Tracheal epithelial cell (primary cell): ENCODE measurements at places on chromosomes 7 and 10. TPM values are rescaled to one million over a fixed set of nuclear protein-coding genes. Genes with fewer than 3 reads are reported as not detected.

The TMEM236 gene
- not detected in 2 replicates for total RNA-seq

The CALHM3 gene
- total RNA-seq, result not detected in 2 replicates

The MMRN2 gene
- total RNA-seq, result 3.9 and 4.3 TPM in 2 replicates

The HTR5A gene
- not detected in 2 replicates for total RNA-seq

The C10orf67 gene
- not detected in 2 replicates for total RNA-seq

The BMI1 gene
- 23.4 and 43.5 TPM in 2 replicates for total RNA-seq

The ZC3HAV1L gene
- total RNA-seq, result 16.2 and 23.4 TPM in 2 replicates

The RARRES2 gene
- total RNA-seq, result 0.21 and 9.2 TPM in 2 replicates

The CRPPA gene
- 0.43 and 0.96 TPM in 2 replicates for total RNA-seq

The HMX2 gene
- total RNA-seq, result not detected in 2 replicates

The IFIT1B gene
- not detected in 2 replicates for total RNA-seq

The ZNF37A gene
- 7.7 and 9.2 TPM in 2 replicates for total RNA-seq

The FAM237B gene
- total RNA-seq, result not detected in 2 replicates

The SLC13A4 gene
- not detected in 2 replicates for total RNA-seq

The CRTAC1 gene
- under 0.01 TPM in 1 of 2 replicates, not detected in the other for total RNA-seq

The TWIST1 gene
- 7.7 and 16.4 TPM in 2 replicates for total RNA-seq

The ZNF804B gene
- total RNA-seq, result not detected in 2 replicates

The HSPA12A gene
- total RNA-seq, result 0.64 and 6.0 TPM in 2 replicates

The EXOC6 gene
- total RNA-seq, result 2.6 and 63.9 TPM in 2 replicates

The HHEX gene
- 0.43 and 0.72 TPM in 2 replicates for total RNA-seq

The ODAD2 gene
- total RNA-seq, result 0.96 TPM in 1 of 2 replicates, not detected in the other

The MBL2 gene
- total RNA-seq, result not detected in 2 replicates

The EFCAB10 gene
- total RNA-seq, result 0.48 and 0.64 TPM in 2 replicates

The KNDC1 gene
- under 0.01 and 0.21 TPM in 2 replicates for total RNA-seq

The EPHA1 gene
- total RNA-seq, result 40.7 and 52.5 TPM in 2 replicates

The GPR37 gene
- 1.1 and 1.4 TPM in 2 replicates for total RNA-seq

The ASB10 gene
- not detected in 2 replicates for total RNA-seq

The RBM20 gene
- total RNA-seq, result under 0.01 TPM in 1 of 2 replicates, not detected in the other

The NEUROD6 gene
- total RNA-seq, result not detected in 2 replicates
